Right ventricle myocardium inferior (tissue), 1 donor: ENCODE measurements at places on chromosomes 2 and 18. TPM values are rescaled to one million over a fixed set of nuclear protein-coding genes. Genes with fewer than 3 reads are reported as not detected.

DNA sequence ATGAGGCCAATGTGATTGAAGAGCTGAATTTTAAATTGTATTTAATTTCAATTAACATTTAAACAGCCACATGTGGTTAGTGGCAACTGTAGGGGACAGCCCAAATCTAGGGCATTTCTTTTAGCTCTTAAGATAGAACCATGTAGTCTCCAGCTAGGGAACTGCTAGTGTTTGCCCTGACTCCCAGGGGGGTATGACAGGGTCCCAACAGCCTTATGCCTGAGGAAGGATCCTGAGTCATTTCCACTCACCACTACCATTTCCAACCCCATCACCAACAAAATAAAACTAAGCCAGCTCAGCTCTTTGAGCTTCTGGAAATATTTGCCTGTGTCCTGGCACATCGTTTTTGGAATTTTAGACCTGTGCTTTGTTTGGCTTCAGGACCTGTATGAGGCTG, 13.7 kb upstream of the GMCL1 start:
- no peak for DNase-seq

GRCh38 chr2:602571-603359, 74.4 kb downstream of the TMEM18 start:
- DNase-seq: no peak

- no peak for DNase-seq
Observed at GRCh38 chr2:173654161-173654895, 299.7 kb downstream of the CDCA7 start.

DNA sequence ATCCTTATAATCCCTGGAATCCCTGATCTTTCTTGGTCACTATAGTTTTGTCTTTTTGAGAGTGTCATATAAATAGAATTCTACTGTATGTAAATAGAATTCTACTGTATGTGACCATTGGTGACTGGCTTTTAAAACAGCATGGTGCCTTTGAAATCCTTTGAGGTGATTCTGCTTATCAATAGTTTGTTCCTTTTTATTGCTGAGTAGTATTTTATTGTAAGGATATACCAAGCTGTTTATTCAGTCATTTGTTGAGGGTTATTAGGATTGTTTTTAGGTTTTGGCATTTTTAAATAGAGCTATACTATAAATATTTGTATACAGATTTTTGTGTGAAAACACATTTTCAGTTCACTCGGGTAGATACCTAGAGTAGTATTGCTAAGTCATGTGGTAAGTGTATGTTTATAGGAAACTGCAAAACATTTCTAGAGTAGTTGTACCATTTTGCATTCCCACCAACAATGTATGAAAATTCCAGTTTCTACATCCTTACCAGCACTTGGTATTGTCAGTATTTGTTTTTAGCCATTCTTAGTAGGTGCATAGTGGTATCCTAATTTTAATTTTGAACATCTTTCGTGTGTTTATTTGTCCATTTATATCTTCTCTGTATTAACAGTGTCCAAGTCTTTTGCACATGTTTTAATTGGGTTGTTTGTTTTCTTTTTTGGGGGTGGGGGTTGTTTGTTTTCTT, 45.6 kb downstream of the RAB3GAP1 start:
- DNase-seq: no peak

DNA sequence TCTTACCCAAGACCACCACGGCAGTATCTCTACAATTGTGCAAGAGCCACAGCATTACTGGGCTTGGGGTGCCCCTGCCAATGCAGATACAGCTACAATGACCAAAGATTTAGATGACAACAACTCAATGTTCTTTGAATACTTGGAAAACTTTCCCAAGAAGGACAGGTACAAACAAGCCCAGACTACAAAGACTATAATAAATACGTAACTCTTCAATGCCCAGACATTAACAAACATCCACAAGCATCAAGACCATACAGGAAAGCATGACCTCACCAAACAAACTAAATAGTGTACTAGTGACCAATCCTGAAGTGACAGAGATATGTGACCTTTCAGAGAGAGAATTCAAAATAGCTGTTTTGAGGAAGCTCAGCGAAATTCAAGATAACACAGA, 62.8 kb downstream of the ICA1L start:
- no peak for DNase-seq

DNA sequence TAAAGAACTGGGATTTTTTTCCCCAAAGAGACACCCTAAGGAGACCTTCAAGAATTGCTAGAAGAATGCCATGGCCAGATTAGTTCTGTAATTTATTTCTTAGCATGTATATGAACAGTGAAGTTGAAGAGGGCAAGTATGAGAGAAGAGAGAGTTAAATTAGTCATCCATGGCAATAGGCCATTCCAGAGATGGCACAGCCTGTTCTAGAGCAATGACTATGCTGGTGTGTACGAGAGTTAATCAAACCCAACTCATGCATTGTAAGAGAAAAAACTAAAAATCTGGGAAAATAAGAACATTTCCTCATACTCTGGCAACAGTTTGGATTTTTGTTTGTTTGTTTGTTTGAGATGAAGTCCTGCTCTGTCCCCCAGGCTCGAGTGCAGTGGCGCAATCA, 112.1 kb upstream of the PIK3C3 start:
- DNase-seq: no peak

DNA sequence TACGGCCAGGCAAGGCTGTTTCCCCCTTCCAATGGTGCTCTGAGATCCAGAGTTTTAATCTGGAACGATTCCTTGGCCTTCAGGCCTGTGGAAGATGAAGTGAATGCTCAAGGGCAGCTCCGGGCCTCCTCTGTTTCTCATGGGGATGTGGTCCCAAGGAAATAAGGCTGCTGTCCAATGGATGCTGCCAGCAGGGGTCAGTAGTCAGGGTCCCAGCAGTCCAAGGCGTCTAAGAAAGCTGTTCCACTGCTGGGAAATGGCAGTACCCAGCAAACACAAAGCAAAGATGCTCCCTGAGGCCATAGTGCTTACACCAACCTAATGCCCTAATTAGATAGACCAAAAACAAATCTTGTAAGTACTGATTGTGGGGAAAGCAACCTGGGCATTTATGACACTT, 12.5 kb downstream of the NMS start:
- DNase-seq: no peak

GRCh38 chr18:11470941-11471340, 138.5 kb upstream of the SLC35G4 start:
- peak; percentile 39 for DNase-seq

GRCh38 chr2:237944302-237944701, 22.5 kb upstream of the UBE2F start:
- no peak for DNase-seq

Gene CFAP65
- total RNA-seq: not detected

Gene IL1RL1
- 1.7 TPM for total RNA-seq

Gene GALR1
- total RNA-seq: not detected
